ENCODE measurements at places on chromosomes 12 and 14.
A peak's percentile ranks its signal among the peaks of the same experiment; 100 is the strongest.

DNA sequence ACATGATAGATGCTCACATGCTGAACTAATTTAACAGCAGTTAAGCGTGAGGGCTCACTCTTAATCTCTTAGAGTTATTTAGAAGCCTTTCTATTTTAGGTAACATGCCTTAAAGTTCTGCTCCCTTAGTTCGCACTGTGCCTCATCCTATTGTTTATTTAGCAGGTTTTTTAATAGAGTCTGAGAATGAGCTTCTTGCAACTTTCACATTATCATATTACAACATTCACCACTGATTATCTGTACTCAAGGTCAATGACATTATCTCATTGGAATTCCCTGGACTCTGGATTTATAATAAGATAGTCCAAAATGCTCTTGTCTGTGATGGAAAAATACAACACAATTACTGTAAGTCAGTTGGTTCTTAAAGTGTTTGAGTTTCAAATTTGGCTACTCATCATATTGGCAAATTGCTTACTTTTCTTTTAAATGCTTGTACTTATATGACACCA is 183.6 kb upstream of the SLC38A2 start:
- no peak for DNase-seq

- DNase-seq, result no peak
Measured at GRCh38 chr14:97920201-97920600, 1123.0 kb downstream of the VRK1 start.

GRCh38 chr14:54683882-54684794 is 117.2 kb downstream of the SAMD4A start:
- no peak for DNase-seq

- no peak for DNase-seq
Measured at GRCh38 chr12:13387101-13387500, 190.6 kb downstream of the EMP1 start.

- no peak for DNase-seq
Measured at GRCh38 chr12:12338527-12339168, 11.4 kb downstream of the MANSC1 start.

- no peak for DNase-seq
Measured at GRCh38 chr14:22220427-22220826, 368.6 kb downstream of the DAD1 start.

GRCh38 chr12:48189331-48190125 is 6.1 kb downstream of the CCDC184 start:
- DNase-seq, result peak; percentile 74
